ENCODE measurements at places on chromosomes 3 and 15. TPM values are rescaled to one million over a fixed set of nuclear protein-coding genes. Genes with fewer than 3 reads are reported as not detected.

DNA sequence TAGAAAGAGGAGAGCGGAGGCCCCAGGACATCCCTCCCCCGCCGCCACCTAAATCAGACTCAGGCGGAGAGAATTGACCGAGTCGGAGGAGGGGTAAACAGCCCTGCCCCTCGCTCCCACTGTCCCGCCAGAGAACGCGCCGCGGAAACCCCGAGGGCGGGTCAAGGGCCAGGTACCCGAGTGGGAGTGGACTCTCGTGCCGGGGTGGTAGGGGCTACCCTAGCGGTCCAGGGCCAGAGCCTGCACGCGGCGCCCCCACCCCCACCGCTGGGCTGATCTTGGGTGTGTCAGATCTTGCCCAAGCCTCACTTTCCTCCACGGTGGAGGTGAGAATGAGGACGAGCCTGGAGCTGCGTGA, 19.0 kb downstream of the SPATA12 start:
- no peak for DNase-seq

DNA sequence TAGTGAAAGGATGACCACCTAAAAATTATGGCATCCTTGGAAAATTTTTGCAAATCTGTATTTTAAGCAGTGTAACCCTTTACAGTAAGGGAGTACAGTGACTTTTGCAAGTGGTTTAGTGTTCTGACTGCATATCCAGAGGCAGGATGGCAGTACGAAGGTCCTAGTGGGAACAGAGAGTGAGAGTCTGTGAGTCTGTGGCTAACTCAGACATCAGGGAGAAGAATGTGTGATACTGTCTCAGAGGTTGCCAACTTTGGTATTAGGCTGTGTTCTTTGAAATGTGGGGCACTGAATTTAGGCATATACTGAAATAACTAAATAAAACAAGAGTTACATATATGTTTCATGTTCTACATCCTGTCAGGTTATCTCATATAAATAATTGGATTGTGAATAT, 25.7 kb downstream of the PRKCI start:
- DNase-seq: no peak

DNA sequence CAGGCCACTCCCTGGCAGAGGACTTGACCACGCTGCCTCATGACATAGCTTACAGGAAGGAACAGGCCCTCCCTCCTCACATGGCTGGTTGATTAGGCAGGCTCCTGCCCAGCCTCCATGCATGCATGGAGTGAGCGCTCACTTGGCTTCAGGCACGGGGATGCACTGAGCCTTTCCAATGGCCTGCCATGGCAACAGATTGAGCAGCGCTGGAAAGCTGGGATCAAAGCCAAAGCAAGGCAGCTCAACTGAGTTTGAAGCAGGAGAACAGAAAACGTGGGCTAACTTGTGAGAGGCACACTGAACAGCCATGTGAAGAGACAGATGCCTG, 5.9 kb upstream of the GRAMD2A start:
- no peak for DNase-seq

GRCh38 chr15:22831473-22831872, 7.0 kb upstream of the NIPA2 start:
- no peak for DNase-seq

DNA sequence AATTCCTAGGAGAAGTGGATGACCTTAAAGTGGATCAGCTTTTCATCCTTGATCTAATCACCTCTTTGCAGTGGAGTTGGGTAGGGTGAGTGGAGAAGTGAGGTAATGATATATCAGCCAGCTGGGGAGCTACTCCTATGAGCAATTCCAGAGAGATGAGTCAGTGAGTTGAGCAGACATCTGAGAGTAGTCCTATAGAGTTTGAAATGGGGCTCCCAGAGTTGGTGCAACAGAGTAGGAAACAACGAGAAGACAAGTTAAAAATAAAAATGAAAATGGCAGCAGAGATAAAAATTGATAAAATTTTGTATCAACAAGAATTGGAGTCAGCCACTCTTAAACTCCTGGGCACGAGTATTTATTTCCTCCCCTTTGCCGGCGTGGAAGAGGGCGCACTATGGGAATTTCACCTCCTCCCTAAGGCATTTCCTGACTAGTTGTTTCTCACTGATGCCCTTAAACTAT, 150.8 kb upstream of the DPH6 start:
- no peak for DNase-seq

DNA sequence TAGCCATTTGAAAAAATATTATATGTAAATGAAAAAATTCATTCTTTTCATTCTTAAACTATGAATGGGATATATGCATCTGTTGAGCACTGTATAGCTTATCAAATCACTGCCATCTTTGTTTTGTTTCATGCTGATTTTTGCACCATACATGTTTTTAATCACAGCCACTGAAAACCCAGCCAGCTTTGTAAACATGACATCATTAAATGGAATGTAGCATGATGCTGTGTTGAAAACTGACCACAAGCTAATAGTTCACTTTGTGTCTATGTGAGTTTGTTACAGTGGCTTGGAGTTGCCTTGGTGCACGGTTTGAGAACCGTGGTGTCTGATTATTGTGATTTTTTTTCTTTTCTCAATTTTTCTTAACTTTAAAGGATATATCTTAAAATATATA, 75.7 kb downstream of the GMPS start:
- DNase-seq: no peak

DNA sequence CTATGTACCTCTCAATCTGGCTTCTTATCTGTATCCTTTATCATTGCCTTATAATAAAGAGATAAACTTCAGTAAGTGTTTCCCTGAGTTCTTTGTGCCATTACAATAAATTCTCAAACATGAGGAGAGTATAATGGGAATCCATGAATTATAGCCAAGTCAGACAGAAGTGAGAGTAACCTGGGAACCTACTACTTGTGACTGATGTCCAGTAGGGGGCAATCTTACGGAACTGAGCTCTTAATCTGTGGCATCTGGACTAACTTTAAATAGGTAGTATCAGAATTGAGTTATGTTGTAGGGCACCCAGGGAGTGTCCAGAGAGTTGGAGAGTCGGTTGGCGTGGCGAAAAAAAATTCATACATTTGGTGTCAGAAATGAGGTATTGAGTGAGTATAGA, 542.6 kb downstream of the ZBBX start:
- DNase-seq: no peak

DNA sequence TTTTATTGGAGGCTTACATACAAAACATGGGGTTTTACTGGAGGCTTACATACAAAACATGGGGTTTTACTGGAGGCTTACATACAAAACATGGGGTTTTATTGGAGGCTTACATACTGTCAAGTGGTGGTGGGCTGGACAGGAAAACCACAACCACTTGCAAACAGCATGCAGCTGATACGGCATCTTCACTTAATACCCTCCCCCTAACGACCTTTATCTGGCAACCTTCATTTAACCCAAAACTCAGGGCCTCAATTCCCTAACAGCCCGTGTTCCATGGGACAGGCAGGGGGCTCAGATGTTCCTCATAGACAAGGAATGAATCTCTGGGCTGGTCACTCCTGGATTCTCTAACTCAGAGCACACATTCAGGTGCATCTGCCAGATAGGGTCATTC, 137.1 kb downstream of the CD47 start:
- DNase-seq: no peak

GRCh38 chr3:16665282-16665741, 60.1 kb upstream of the DAZL start:
- DNase-seq: no peak

GRCh38 chr3:181715571-181716340, 4.0 kb downstream of the SOX2 start:
- DNase-seq: no peak

DNA sequence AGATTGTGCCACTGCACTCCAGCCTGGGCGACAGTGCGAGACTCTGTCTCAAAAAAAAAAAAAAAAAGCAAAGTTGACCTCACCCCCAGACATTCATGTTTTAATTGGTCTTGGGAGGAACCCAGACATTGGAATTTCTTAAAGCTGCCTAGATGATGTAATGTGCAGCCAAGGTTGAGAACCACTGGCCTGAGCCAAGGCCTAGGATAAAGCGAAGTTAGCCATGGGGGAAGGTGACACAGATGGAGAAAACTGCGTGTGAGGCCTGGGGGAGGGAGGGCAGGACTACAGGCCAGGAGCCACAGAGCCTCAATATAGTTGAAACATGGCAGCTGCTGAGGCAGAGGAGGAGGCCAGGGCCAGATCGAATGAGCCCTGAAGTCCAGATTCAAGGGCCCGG, 21.0 kb downstream of the GLB1 start:
- no peak for DNase-seq

GRCh38 chr15:29636921-29637320, 185.3 kb downstream of the TJP1 start:
- no peak for DNase-seq

DNA sequence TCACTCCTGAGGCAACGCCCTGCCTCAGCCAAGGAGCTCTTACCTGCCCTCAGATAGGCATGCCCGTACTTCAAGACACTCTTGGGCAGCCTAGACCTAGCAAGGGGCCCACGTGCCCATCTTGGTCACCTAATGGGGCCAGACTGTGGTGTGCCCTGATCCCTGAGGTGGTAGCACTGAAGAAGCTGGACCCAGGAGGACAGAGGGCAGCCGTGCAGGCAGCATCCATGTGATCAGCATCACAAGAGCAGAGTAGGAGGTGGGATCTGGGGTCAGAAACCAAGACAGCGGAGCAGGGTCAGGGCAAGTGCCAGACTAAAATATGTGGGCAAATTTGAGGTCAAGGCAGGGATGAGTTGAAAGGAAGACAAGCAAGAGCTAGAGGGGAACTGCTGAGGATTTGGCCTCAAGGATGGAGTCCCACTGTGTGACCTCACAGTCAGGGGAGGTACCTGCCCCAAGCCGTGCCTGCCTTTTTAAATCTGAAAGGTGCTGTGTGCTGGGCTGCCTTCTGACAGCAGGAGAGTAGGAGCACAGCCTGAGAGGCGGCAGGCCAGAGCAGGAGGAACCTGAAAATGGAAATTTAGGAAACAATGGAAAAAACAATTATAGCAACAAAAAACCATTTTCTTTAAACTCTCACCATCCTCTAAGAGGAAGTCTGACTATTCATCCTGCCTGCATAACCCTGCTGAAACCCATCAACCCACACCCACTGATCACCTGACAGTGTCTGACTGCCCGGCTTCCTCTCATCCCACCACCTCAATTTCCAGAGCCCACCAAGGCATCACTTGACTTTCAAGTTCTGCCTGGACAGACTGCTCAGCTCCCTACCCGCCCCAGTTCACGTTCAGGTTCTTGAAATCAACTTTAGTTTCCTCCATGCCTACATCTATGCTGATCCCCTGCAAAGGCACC, 7.3 kb downstream of the ZBTB38 start:
- no peak for DNase-seq

DNA sequence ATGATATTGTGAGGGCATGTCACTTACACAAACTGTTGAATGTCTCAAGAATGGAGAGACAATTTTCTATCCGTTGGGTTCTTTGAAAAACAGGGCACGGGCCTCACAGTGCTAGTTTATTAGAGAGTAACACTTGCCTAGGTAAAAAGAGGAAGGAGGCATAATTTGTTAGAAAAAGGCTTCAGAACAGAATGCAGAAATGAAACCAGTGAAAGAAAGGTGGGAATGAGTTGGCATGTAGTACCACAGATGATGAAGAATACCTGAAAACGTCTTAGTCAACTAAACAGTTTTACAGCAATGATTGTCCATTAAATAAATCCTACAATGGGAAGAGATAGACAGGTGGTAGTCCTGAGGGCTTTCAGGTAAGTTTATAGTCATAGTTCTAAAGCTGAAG, 1399.7 kb upstream of the CADM2 start:
- DNase-seq: no peak

- DNase-seq: no peak
Observed at GRCh38 chr3:171873580-171873979, 30.4 kb downstream of the TMEM212 start.

- DNase-seq: no peak
Observed at GRCh38 chr3:87867001-87867400, 191.8 kb downstream of the CGGBP1 start.

DNA sequence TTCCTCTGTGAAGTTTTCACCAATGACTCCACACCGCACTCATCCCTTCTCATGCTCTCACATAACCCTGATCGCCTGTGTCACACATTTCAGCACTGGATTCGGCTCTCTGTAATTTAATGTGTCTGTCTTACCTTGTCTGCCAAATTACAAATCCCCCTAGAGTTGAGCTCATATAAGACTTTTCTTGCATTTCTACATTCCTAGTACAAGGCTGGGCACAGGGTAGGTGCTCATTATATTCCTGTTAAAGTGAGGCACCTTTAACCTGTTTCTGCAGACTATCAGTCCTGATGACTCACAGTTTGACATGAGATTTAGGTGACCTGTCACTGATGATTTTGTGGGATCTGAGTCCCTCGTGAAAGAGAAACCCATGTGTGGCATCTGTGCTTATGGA, 22.6 kb downstream of the TGM5 start:
- DNase-seq: no peak

Gene FBXO40
- not detected for total RNA-seq

Gene GREM1
- total RNA-seq: 8.7 TPM

Gene TMEM212
- total RNA-seq: not detected

Gene SATB1
- 74.2 TPM for total RNA-seq

Gene CYP1A1
- 0.26 TPM for total RNA-seq

Gene MAGEL2
- total RNA-seq: 5.0 TPM

Gene WDR49
- total RNA-seq: 17.1 TPM

Gene BNC1
- 0.37 TPM for total RNA-seq

Gene GABRR3
- 0.11 TPM for total RNA-seq

Gene BNIP2
- total RNA-seq: 115 TPM

Gene DENND6A
- total RNA-seq: 68.3 TPM

Gene ERICH6
- total RNA-seq: 0.21 TPM

Gene ACTC1
- 187 TPM for total RNA-seq
